ENCODE measurements at places on chromosomes 6 and 20.

DNA sequence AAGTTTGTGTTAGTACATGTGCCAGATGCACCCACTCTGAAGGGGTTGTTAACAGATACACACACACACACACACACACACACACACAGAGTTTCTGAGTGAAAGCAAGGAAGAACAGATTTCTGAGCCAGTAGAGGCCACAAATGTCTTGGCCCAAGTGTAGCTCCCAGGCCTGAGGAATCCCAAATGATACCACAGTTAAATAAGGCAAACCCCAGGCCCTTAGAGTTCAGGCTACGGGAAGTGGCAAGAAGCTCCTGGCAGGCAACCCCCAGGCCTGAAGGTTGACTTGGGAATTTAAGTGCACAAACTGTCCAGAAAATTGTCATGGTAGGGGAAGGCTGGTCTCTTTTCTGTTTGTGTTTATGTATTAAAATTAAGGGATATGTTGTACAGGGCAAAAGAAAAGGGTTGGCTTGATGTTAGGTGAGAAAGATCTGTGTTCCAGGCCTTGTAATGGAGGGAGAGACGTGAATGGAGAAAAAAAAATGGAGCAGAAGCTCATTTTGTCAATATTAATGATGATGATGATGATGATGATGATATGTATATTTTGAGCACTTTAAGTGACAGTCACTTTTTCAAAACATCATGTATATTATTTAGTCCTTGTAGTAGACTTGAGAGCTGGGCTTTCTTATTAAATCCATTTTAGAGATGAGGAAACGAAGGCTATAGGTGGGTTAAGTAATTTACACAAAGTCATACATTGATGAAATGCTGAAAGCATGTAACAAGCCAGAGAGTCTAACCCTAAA is 317.0 kb upstream of the JAG1 start:
- no peak for DNase-seq

DNA sequence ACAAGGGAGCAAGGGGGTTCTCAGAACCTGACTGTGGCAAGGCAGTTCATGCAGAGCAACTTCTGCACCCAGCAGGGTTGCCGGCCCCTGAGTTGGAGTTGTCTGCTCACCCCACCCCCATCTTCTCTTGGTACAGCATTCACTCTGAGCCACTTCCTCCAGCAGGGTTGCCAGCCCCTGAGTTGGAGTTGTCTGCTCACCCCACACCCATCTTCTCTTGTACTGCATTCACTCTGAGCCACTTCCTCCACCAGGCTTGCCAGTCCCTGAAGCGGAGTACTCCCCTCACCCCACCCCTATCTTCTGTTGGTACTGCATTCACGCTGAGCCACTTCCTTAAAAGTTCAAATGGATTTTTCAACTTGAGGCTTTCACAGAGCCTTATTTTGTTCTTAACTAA is 79.7 kb upstream of the SYNDIG1 start:
- no peak for DNase-seq

GRCh38 chr6:12132351-12133222 is 120.5 kb downstream of the HIVEP1 start:
- no peak for DNase-seq

DNA sequence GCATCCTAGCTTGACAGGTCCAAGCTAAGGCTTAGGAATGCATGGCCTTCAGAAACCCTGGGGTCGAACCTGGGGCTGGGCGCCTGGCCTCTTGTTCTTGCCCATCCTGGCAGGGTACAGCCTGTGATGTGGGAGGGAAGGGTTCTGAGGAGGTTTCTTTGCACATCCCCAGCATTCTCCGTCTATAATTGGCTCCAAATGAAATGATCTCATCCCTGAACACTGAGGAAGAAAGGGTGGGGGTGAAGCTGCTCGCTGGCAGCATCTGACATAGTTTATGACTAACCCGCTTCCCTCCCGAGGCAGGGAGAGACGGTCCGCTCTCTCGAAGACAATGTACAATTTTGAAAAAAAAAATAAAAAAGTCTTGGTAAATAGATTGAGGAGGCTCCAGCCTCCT is 67.1 kb upstream of the ZNFX1 start:
- peak; percentile 26 for DNase-seq

DNA sequence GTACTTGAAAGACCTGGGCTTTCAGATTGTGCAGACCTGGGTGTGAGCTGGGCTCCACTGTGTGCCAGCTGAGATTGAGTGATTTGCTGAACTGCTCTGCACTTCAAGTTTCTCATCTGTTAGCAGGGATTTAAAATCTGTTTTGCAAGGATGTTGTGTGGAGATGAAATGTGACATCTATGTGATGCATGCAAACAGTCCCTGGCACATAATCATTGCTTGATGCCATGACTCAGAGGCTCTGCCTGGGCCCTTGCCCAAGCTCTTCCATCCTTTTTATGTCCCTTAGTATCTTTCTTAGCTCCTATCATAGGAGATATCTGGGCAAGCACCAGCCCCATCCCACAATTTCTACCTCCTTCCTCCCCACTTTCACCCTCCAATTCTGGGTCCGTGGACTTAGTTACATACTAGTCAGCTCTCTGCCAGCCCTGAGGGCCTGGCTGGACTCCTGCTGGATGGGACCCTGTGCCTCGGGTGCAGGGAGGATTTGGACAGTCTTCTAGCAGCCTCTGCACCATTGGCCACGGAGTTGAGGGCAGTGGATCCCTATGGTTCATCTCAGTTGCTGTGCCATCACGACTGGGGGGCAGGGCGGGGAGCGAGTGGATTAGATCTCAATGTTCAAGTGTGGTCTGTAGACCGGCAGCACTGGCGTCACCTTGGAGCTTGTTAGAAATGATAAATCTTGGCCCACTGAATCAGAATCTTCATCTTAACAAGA is 103.6 kb downstream of the MAP3K7 start:
- DNase-seq = no peak

DNA sequence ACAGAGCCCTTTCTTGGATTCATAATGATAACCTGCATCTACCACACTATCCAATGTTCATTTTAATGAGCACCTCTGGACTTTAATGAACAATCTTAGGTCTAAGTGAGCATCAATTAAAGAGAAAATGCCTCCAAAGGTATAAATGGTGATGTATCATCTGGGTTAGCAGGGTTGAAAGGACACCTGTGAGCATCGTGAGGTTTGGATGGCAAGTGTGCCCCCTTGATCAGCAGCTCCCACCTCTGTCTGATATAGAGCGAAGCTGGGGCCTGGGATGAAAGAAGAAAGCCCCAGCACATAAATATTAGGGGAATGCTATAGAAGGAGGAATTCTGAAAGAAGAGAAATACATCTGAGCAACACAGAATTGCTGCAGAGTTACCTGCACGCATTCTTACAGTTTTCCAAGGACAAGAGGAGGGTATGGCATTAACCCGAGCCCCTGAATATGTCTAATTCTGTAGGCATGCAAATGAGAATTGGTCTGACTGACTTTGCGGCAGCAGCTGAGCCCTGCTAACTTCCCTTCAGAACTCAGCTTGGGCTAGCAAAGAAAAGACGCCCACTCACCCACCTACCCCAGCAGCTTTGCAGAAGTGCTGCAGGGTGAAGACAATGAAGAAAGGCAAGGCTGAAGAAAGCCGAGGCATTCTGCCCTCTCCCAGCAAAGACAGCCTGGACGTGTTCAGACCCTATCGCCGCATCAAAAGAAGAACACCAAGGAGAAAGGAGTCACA is 136.2 kb downstream of the GMPR start:
- DNase-seq = no peak

DNA sequence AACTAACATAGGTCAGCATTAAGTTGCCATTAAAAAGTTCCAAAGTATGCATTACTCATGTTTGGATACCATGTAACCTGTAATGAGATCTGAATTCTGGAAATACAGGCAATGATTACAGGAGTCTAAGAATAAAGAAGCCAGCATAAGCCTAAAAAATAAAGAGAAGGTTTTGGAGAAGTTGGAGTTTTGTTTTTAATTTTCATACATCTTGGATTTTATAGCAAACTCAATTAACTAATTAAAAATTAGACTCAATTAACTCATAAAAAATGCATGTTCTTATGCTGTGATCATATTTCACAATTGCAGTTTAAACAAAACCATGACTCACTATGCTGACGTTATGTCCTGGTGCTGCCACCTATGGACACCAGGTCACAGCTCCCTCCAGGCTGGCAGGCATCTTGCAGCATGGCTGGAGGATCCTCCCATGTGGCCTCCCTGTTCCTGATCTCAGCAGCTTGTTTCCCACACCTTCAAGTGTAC is 648.8 kb upstream of the AGPAT4 start:
- DNase-seq = peak; percentile 26

DNA sequence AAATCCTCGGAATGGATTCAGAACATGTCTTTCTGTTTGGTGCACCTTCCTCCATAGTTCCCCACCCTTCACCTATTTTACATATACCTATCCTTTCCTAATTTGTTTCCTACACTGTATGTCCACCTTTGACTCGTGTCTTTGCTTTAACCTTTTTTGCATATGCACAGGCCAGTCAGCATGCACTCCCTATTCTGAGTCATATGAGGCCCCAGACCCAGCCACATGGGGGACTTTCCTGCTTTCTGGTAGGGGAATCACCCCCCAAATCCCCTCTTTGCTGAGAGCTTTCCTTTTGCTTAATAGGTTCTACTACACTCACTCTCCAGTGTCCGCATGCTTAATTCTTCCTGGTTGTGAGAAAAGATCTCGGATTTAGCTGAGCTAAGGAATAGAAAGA is 393.8 kb upstream of the IMPG1 start:
- DNase-seq = no peak

GRCh38 chr6:40355532-40355931 is 231.6 kb downstream of the LRFN2 start:
- no peak for DNase-seq

DNA sequence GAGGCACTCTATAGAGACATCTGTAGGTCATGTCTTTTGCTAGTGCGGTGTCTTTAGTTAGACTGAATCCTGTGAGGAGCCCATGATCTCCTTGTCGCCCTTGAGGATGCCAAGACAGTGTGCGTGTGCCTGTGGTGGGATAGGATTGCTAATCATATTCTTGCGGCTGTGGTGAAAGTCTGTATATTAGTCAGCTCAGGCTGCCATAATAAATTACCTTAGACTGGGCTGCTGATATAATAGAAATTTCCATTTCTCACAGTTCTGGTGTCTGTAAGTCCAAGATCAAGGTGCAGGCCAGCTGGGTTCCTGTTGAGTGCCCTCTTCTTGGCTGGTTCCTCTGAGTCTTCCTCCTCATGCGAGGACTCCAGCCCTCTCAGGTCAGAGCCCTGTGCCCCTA is 141.2 kb downstream of the JARID2 start:
- no peak for DNase-seq

GRCh38 chr6:56484669-56485068 is 158.0 kb downstream of the DST start:
- no peak for DNase-seq

GRCh38 chr6:400815-401214 is 9.3 kb downstream of the IRF4 start:
- no peak for DNase-seq

- no peak for DNase-seq
Observed at GRCh38 chr6:77463308-77463860, at the start of gene HTR1B. HTR1B (minus strand) TSS chr6:77463491; CDS start chr6:77463403, 88 bp downstream.

DNA sequence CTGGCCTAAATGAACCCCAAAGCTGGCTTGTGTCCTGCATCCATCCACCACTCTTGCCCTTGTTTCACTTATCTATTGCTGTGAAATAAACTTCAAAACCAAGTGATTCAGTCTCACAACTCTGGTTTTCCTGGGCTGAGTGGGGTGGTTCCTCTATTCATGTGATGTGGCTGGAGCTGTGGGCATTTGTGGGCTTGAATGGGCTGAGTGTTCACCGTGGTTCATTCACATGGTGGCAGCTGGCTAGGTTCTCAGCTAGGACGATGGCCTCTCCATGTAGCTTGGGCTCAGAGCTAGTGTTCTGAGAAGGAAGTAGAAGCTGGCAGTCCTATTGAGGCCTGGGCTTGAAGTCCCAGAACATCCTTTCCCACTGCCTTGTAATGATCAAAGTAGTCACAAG is 30.4 kb downstream of the FKBP1A start:
- no peak for DNase-seq

GRCh38 chr20:44218446-44218845 is 7.9 kb upstream of the OSER1 start:
- DNase-seq = no peak

DNA sequence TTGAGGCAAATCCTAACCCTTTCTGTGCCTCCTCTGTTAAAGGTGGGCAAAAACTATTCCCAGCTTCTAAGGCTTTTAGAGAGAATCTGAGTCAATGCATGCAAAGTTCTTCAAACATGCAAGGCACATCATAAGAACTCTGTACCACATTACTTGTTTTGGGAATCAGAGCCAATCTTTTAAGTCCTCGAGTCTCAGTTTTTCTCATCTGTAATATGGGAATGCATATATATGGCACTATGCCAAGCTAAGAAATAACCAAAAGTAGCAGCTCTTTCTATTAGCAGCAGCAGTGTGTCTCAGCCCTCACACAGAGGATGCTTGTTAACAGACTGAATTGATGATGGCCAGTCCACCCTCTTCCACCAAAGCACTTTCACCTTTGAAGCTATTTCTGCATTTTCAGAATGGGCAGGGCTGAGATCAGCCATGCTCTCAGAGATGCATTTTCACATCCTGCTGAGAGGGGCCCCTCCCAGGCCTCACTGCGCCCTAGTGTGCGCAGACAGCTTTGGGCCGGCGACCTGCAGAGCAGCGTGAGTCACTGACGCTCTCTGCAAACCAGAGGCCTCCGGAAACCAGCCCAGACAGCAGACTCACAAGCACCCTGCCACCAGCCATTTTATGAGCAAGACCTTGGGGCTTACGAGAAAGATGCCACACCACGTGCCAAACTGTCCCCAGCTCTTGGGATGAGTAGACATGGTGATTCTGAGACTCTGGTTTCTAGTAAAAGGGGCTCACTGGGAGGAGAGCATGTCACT is 138.0 kb downstream of the NFATC2 start:
- no peak for DNase-seq

- no peak for DNase-seq
Observed at GRCh38 chr20:16209357-16209756, 363.9 kb downstream of the KIF16B start.

GRCh38 chr6:152603911-152604310 is 33.3 kb downstream of the SYNE1 start:
- no peak for DNase-seq

- DNase-seq = no peak
Observed at GRCh38 chr6:33320315-33321181, 3.0 kb upstream of the ZBTB22 start.

- DNase-seq = no peak
Observed at GRCh38 chr6:170316071-170316470, 9.5 kb downstream of the FAM120B start.

GRCh38 chr6:150915880-150916265 is 50.4 kb downstream of the MTHFD1L start:
- no peak for DNase-seq

- DNase-seq = no peak
Observed at GRCh38 chr6:105880030-105880492, 206.1 kb upstream of the PRDM1 start.

- peak; percentile 76 for DNase-seq
Observed at GRCh38 chr20:53757472-53757913, 163.9 kb upstream of the ZNF217 start.

GRCh38 chr20:25160897-25161296 is 34.6 kb upstream of the ENTPD6 start:
- no peak for DNase-seq

- DNase-seq = no peak
Observed at GRCh38 chr20:23264545-23264944, 86.0 kb upstream of the NXT1 start.

- DNase-seq = no peak
Observed at GRCh38 chr6:147341486-147341885, 137.3 kb downstream of the STXBP5 start.

All from prostate gland (tissue), 2 donors.